NCI-H1048 (cell line): ENCODE measurements at places on chromosomes 11 and 22.

DNA sequence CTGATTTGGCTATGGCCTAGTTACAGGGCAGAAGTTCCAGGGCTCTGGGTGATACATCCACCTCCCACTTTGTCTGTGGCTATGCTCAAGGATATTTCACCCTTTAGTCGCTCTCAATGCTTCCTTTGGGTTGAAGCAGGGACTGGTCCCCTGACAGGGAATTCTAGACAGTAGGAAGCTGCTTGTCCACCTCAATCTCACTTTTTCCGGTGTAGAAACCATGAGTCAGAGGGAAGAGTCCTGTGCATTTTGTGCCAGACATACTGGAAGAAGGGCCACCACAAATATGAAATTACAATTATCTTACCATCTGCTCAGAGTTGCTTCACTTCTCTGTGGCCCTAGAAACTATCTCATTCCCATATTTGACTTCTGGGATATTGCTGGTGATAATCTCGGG, 413.7 kb upstream of the FAT3 start:
- no peak for DNase-seq

GRCh38 chr22:44754998-44755397, 2.6 kb downstream of the ARHGAP8 start:
- DNase-seq, result no peak

DNA sequence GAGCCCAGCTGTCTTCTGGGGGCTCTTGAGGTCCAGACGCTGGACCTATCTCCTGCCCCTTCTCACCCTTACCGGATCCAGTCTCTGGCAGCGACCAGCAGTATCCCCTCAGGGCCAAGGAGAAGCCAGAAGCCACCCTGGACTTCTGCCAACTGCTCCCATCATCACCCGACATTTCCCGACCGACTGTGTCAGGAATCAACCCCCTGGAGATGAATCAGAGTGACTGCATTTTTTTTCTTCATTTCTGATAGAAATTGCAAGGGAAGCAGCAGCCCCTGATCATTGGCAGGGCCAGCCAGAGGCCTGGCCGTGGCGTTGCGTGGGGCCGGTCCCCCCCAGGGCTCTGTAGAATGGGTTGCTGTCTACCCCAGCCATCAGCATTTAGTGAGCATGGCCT, 5.2 kb upstream of the LIF start:
- DNase-seq, result no peak

- no peak for DNase-seq
Observed at GRCh38 chr22:27859336-27859735, 57.8 kb upstream of the MN1 start.

GRCh38 chr11:17165247-17165890, 42.4 kb downstream of the PIK3C2A start:
- DNase-seq, result no peak
